ENCODE measurements at places on chromosomes 3 and 15.

DNA sequence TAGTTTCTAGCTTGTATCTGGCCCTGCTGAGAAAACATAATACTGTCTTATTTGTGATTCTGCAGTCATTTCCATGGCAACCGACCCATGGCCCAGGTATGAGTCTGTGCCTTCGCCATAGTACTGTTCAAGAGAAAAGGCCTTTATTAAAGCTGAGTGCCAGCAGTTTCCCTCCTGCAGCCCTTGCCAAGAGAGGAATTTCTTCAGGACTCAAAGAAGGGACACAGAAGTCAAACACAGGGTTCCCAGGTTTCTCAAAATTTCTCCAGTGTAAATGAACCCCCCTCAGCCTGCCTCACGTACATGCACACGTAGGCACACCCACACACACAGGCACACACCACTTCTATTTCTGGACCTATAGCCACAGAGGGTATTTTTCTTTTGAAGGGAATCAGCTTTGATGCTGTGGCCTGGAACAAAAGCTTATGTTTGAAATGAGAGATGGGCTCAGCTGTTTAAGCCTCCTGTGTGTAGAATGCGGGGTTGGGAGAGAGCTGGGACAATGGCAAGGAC lies 269.2 kb downstream of the PDCD6IP start:
- no peak for DNase-seq

- DNase-seq: no peak
These were observed 116.7 kb downstream of the ADCY5 start for GRCh38 chr3:123332124-123332641.

DNA sequence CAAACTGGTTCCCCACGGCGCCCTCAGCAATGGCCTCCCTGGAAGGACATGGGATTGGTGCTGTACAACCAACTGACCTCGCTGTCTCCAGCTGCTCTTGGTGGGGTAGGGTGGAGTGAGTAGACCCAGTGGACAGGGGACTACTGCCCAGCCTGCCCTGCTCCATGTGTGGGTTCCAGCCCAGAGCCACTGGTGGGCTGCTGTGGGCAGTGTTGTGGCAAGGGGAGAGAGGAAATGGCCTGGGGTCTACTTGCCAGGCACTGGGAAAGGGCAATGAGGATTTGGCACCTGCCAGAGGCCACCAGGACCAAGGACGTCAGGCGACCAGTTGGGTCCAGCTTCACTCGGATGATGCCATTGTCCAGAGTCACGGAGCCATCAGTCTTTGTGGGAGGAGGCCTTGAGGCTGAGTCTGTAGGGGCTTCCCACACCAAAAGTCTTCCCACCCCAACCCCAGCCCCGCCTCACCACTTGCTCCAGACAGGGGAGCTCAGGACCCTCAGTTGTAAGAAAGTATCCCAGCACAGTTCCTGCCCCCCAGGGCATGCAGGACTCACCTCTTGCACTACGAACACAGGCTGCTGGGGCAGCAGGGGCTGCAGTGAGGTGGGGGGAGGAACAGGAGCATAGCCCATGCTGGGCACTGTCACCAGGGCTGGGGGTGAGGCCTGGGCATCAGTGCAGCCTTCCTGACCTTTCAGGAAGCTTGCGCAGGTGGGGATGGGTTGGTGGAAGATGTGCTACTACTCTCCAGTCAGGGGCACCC lies 9.5 kb downstream of the MAN2C1 start:
- DNase-seq: no peak

- DNase-seq: no peak
These were observed 1.5 kb downstream of the CIB1 start for GRCh38 chr15:90232196-90232595.

GRCh38 chr3:101999177-101999779 lies 150.0 kb downstream of the NFKBIZ start:
- no peak for DNase-seq

- no peak for DNase-seq
These were observed 1071.6 kb downstream of the PLOD2 start for GRCh38 chr3:145089337-145089736.

DNA sequence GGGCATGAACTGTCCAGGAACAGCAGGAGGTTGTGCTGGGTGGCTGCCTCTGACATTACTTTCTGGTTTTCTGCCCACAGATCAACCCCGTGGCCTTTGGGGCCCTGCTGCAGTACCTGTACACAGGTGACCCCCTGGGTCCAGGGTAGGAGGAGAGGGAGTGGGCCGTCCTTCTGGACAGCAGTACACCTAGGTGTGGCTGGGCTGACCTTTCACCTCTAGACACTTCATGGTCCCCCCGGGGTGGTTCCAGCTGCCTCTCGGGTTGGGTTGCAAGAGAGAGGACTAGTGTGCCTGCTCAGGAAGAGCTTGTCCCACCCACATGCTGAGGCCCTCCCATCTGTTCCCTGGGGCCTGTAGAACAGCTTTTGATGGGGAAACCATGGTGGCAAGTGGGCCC lies 3.7 kb downstream of the ABTB1 start:
- DNase-seq: no peak

- DNase-seq: no peak
These were observed 5.6 kb upstream of the AEN start for GRCh38 chr15:88615303-88616107.

DNA sequence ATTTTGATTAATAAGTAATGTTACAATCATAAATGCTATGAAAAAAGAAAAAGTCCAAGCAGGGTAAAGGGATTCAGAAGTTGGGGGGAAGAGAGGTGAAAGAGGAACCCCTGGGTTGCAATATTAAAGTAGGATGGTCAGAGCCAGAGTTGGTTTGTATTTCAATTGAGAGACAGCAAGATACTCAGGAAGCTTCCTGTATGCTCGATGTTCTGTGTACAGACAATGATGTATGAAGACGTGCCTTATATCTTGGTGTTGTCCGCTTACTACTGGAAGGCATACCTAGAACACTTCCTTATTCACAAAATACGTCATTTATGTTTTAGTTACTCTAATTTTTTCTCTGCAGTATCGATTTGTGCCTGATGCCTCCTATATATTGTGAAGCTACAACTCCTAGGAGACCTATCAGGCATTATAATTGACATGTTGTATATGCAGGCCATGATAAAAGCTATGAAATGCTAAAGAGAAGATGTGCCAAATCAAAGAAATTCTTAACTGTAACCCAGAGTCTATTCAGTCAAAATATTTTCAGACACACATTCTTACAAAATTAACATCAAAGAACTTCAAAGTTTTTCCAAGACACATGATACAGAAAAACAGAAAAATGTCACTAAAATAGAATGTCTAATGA lies 87.5 kb downstream of the TBL1XR1 start:
- no peak for DNase-seq

GRCh38 chr3:36065321-36065720 lies 315.0 kb upstream of the STAC start:
- no peak for DNase-seq

DNA sequence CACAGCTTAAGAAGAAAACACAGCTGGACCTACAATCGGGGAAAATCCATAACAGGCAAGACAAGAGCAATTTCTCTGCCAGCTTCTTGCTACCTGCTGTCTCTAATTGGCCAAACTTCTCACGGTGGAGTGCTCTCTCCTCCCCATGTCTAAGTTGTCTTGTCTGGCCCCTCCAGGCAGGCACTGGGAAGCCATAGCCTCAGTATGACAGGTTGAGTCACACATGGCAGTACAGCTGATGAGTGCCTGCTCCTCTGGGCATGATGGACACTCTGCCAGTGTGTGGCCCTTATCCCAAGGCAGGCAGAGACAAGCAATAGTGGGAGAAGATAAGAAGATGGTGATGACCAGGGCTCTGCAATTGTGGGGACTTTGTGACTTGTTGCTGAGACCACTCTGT lies 551.8 kb downstream of the DIPK2A start:
- DNase-seq: no peak

DNA sequence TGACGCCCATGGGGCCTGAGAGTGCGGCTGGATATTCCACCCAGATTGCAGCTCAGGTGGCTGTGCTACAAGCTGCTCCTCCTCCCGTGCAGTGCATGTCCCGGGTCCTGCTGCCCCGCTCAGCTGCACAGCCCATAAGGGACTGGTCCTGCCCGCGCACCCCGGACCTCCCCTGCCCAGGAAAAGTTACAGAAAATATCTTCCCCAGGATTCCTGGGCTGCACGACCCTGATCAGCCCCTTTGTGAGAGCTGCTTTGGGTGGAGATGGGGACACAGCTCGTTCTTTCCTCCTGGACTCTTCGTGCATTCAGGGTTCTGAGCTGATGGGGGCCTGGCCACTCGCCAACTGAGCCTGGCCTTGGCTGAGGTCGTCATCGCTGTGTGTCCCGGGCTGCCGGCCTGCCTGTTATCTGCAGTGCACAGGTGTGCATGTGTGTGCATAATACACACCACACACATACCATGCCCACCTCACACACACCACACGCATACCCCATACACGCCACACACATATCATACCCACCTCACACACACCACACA lies 28.8 kb downstream of the APBA2 start:
- DNase-seq: no peak

DNA sequence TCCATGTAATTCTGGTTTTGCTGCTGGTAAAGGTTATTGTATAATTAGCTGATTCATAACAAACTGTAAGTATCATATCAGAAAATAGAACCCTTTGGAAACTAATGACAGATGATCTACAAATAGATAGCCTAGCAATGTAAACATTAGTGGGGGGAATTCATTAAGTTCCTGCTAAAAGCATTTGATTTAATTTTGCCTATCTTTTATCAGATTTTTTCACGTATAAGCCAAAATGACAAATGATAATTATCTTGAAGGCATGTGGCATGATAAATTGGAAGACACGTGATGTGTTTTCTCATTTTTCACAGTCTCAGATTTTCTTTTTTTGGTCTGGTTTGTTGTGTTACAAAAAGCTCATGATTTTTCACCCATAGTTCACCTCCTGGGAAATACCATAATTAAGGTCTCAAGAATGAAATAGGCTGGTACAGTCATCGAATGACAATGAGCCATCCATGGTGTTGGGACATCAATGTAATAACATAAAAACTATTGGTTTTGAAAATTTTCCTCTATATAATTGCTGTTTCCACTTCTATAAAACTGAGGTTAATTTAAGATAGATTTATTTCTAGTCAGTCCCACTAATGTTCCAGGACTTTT lies 325.9 kb upstream of the TBL1XR1 start:
- DNase-seq: no peak

DNA sequence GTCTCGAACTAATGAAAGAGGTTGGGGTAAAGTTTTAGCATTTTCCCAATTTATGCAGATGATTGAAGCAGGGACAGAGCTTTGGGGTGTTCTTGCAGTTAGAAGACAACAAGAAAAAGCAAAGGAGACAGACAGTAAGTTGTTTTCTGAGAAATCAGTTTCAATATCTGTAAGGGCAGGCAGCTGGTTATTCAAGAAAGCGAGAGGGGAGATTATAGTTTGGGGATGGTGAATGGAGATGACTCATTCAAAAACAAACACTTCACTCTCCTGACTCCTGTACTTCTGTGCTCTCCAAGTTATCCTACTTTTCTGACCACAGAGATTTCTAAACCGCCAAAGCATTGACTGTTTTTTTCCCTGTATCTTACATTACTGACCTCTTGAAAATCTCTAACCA lies 352.0 kb downstream of the GAP43 start:
- DNase-seq: peak; percentile 52

DNA sequence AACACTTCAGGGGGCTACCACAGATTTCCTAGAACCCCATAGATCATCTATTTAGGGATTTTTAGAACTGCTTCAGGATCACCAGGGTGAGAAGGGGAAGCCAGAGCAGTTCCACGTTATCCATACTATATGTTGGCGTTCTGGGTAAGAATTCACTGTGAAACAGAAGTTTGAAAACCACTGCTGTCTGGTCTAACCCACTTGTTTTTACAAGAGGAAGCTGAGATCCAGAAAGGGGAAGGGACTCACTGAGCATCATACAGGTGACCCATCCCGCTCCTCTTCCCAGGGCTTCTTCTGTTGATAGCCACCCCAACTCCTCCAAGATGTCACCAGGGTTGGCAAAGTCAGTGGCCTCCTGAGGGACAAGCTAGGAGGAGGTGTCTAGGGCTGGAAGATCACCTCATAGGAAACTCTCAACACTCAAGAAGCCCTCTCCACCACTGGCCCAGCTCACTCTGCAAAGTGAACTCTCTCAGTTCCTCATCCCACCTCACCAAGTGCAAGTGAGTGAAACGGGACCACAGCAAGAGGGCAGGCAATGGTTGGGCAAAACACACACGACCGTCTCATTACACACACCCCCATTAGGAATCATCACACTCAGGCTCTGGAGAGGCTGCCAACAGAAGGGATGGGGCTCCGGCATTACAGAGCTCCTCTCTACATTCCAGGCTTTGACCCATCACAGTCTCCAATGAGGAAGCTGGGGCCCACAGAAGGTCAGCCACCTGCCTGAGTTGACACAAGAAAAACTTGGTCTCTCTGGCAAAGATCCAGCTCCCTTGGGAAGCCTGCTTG lies 1.8 kb downstream of the DAPK2 start:
- no peak for DNase-seq

DNA sequence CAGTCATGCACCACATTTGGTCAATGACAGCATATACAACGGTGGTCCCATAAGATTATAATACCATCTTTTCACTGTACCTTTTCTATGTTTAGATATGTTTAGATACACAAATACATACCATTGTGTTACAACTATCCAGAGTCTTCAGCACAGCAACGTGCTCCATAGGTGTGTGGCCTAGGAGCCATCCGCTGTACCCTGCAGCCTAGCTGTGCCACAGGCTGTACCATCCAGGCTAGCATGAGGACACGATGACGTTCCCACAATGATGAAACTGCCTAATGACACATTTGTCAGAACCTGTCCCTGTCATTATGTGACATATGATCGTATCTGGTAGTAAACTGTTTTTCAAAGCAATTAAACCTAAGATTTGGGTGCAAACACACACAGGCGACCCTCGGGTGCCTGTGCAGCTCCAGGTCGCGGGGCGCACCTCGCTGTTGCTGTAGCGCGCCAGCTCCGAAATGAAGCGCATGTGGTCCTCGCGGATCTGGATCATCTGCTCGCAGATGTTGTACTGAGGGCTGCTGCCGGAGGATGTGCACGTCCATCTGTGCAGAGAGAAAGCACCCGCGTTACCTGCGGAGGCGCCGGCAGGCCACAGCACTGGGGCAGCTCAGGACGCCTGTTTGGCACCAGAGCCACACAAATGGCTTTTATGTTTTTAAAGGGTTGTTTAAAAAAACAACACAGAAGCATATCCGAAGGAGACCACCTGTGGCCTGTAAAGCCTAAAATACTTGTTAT lies 48.2 kb downstream of the CYFIP1 start:
- DNase-seq: no peak
